Effector CD4-positive, alpha-beta T cell (primary cell): ENCODE measurements at places on chromosomes 7 and 10.

GRCh38 chr7:131654668-131655326 is 98.4 kb upstream of the PODXL start:
- peak; percentile 74 for DNase-seq

DNA sequence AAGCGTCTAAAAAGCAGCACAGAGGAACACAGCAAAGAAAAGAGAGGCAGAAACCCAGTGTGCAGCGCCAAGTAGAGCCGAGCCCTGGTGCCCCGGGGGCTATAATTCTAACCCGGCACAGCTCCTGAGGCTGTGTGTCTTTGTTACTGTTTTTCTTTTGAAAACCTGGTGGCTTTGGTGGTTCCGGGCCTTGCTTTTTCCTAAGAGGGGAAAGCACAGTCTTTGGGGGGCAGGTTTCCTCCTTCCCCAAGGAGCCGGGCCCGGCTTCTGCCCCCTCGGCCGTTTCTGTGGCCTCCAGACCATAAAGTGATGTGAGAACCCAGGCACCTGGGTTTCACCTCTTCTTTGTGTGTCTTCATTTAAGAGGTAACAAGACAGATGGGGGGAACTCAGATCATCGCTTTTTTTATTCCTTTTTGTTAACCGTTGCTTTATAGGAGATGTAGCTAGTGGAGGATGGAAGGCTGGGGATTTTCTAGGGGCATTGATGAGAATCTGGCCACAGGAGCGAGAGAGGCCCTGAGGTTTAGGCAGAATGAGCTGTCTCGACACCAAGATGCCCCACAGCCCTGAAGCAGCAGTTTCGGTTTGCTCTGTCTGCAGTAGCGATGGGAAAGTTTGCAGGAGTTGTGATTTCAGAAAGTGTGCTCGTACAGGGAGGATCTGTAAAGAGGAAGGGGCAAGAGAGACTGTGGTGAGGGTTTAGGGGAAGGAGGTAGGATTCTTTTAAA is 367.8 kb upstream of the GALNT17 start:
- no peak for DNase-seq

DNA sequence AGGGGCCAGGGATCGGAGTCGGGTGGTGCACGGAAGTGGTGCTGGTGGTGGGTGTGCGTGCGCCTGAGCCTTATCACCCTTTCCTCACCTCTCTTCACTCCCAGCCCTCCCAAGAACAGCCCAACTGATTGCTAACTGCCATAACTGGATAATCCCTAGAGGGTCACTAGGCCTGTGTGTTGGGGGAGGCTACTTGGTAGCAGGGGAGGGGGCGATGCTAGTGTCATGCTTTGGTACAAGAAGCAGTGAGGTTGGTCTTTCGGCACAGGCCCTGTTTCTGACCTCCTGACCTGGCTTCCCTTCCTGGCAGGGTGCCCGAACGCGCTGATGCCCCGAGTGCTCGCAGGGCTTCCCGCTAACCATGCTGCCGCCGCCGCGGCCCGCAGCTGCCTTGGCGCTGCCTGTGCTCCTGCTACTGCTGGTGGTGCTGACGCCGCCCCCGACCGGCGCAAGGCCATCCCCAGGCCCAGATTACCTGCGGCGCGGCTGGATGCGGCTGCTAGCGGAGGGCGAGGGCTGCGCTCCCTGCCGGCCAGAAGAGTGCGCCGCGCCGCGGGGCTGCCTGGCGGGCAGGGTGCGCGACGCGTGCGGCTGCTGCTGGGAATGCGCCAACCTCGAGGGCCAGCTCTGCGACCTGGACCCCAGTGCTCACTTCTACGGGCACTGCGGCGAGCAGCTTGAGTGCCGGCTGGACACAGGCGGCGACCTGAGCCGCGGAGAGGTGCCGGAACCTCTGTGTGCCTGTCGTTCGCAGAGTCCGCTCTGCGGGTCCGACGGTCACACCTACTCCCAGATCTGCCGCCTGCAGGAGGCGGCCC is 652 bp downstream of the KAZALD1 start:
- peak; percentile 30 for DNase-seq

- DNase-seq = no peak
Observed at GRCh38 chr10:13614530-13615332, 28.0 kb downstream of the PRPF18 start.

DNA sequence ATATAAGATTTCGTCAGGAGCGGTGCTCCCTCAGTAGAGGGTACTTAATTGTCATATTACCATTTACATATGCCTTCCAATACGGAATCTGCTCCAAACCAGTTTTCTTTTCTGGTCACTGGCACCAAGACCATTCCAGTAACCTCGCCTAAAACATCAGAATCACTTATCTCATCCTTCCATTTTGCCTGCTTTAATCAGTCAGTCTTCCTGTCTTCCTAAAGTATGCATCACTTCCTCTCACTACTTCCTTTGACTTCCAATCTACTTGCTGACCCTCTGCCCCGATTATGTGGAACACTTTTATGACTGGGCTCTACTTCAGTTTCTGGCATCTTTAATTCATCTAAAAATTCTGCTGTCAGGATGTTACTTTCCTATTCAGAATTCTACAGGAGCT is 33.5 kb downstream of the CUL2 start:
- no peak for DNase-seq

DNA sequence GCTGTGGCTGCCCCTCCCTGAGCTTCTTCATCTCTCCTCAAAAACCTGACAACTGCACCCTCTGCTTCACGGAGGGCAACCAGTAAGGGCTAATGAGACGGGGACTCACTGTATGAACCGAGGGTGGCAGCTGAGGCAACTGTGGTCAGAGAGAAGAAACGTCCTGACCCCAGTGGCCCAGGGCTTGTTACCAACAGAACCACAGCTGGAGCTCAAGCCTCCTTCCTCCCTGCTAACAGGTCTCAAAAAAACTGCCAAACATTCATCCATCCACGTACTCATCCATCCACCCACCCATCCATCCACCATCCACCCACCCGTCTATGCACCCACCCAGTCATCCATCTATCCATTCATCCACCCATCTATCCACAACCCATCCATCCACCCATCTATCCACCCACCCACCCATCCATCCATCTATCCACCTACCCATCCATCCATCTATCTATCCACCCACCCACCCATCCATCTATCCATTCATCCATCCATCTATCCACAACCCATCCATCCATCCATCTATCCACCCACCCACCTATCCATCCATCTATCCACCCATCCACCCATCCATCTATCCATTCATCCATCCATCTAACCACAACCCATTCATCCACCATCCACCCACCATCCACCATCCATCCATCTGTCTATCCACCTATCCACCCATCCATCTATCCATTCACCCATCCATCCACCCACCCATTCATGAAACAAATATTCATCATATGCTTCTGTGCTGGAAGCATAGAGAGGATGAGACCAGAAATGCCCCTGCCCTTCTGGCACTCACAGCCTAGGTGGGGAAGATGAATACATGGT is 111.7 kb downstream of the PDGFA start:
- DNase-seq = no peak
